Stimulated activated CD8-positive, alpha-beta memory T cell treated with anti-CD3 and anti-CD28 coated beads, Interleukin-2, amount 100 ng/mL, for 1 hour (primary cell): ENCODE measurements at places on chromosomes 5 and 9.

GRCh38 chr5:147956842-147957223, 50.5 kb upstream of the C5orf46 start:
- DNase-seq, result no peak

DNA sequence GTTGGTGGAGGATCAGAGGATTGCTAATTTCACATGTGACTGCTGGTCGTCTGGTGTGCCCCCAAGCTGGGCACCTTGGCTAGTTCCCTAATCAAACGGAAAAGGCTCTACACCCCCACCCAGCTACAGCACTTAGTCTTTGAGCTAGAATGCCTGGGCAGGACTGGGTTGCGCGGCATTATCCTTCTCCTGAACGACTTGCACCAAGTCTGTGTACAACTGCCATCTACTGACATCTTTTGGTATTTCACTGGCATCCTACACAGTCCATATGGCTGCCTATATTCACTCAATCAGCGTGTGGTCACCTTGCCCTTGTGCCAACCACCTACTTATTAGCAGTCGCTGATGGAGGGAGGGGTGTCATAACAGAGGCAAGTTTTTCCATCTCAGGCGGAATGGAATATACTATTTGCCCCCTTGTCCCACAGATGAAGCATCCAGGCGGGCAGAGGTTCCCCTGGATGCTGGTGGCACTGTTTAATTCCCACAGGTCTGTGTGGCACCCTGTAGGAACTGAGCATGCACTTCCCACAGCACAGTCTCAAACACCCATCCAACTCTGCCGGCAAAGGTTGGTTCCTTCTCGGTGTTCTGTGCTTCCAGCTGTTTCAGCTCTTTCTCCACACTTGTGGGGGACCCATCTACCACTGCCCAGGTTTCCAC, 150.1 kb downstream of the OSTF1 start:
- DNase-seq, result no peak

- DNase-seq, result no peak
Measured at GRCh38 chr5:178115814-178116142, 2.4 kb downstream of the N4BP3 start.

DNA sequence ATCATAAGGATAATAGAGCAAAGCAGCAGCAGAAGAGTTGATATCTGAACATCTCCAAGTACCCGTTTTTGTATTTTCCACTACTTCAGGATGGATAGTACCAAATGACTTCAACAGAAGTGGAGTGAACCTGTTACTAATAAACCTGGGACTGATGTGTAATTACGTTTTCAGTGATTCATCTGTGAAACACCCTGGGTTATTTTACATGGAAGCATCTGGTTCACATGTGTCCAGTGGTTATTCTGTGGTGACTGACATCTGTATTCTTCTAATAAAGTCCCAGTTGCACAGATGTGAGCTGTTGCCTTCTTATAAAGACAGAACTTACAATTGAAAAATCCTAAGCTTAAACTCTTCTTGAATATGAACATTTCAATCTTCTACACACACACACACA, 139.7 kb upstream of the VCAN start:
- no peak for DNase-seq

DNA sequence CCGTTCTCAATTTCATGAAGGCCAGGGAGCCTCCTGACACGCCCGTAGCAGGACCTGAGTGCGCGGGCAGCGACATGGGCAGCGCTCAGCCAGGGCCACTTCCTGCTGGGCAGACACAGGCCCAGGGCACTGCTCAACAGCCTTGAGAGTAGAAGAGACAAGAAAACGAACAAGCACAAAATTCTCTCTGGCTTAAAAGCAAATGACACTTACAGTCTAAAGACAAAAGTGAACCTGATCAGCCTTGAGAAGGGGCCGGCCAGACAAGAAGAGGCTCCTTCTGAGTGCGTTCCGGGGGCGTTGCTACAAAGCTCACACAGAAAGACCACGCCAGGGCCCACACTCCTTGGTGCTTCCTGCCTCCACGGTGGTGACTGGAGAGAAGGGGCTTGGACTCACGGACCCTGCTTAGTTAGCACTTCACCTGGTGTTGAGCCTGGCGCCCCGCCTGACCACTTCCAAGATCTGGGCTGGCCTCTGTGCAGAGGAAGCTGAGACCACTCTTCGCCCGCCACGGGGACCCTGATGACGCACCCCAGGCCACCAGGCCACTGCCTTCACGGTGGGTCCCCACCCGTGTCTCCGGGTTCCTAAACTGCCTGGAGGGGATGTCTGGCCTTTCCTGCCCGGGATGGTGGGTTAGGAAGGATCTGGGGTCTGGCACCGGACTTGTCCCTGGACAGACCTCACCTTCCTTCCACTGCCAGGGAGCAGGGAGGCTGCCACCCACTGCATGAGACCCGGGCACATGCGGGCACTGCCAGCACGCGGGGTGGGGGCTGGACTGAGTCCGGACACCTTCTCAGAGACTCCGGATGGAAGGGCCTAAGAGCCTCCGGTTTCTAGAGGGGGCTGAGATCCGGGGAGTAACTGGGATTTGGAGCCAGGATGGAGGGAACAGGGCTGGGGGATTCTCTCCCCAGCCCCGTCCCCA, 1.3 kb downstream of the SLC12A7 start:
- DNase-seq, result no peak
